ENCODE measurements at places on chromosomes 7 and 10. TPM values are rescaled to one million over a fixed set of nuclear protein-coding genes. Genes with fewer than 3 reads are reported as not detected.

The ZNF503 gene
- total RNA-seq: 18.5 TPM

The GDF10 gene
- total RNA-seq: under 0.01 TPM

The SEM1 gene
- total RNA-seq: 21.5 TPM

The OPN4 gene
- not detected for total RNA-seq

The GIMAP8 gene
- total RNA-seq: not detected

The NUB1 gene
- total RNA-seq: 48.9 TPM

The BLNK gene
- 0.36 TPM for total RNA-seq

The C10orf90 gene
- 0.72 TPM for total RNA-seq

The CUBN gene
- 0.88 TPM for total RNA-seq

The TLX1 gene
- not detected for total RNA-seq

The NAMPT gene
- 51.9 TPM for total RNA-seq

The ARHGAP12 gene
- 76.0 TPM for total RNA-seq

The ERVW-1 gene
- not detected for total RNA-seq

The UNCX gene
- not detected for total RNA-seq

The FOXP2 gene
- total RNA-seq: 3.8 TPM

The RRP12 gene
- total RNA-seq: 15.0 TPM

The SFXN3 gene
- 106 TPM for total RNA-seq

The OIT3 gene
- under 0.01 TPM for total RNA-seq

The CPA2 gene
- not detected for total RNA-seq

The BTBD16 gene
- not detected for total RNA-seq

The PNLIPRP1 gene
- not detected for total RNA-seq

The CNPY4 gene
- 24.2 TPM for total RNA-seq

The AGR2 gene
- total RNA-seq: not detected

The HMX3 gene
- not detected for total RNA-seq

The DYNC1I1 gene
- total RNA-seq: 2.2 TPM

The OR6B1 gene
- total RNA-seq: not detected

The CCSER2 gene
- total RNA-seq: 56.0 TPM

The IDI2 gene
- not detected for total RNA-seq

The ADARB2 gene
- total RNA-seq: not detected

The OR6V1 gene
- not detected for total RNA-seq

The SCART1 gene
- 5.6 TPM for total RNA-seq

The ITGA8 gene
- 2.5 TPM for total RNA-seq

The ZNF727 gene
- 0.29 TPM for total RNA-seq

The MBLAC1 gene
- total RNA-seq: 2.2 TPM

The ARHGAP22 gene
- 45.6 TPM for total RNA-seq

The HYAL4 gene
- total RNA-seq: not detected

The PNLIPRP3 gene
- total RNA-seq: 0.59 TPM

The DNAJB6 gene
- 84.7 TPM for total RNA-seq

The ASIC3 gene
- total RNA-seq: 0.29 TPM

The C7orf25 gene
- 8.0 TPM for total RNA-seq

The LIPK gene
- total RNA-seq: not detected

The PRPS1L1 gene
- total RNA-seq: not detected

The FAM25A gene
- not detected for total RNA-seq

The ZNF736 gene
- 14.4 TPM for total RNA-seq

The MUC12 gene
- total RNA-seq: 0.59 TPM

The LLCFC1 gene
- not detected for total RNA-seq

The ACTL6B gene
- total RNA-seq: not detected

The PRSS2 gene
- total RNA-seq: not detected

The NAT16 gene
- total RNA-seq: not detected

The PROSER2 gene
- total RNA-seq: 6.9 TPM

The CDK1 gene
- 5.8 TPM for total RNA-seq

The OR2A1 gene
- total RNA-seq: 0.36 TPM

The CYP2C19 gene
- total RNA-seq: not detected

The SIRT1 gene
- 19.9 TPM for total RNA-seq

Measured in osteoblast (primary cell).